ENCODE measurements at places on chromosomes 2 and 18. TPM values are rescaled to one million over a fixed set of nuclear protein-coding genes. Genes with fewer than 3 reads are reported as not detected.

DNA sequence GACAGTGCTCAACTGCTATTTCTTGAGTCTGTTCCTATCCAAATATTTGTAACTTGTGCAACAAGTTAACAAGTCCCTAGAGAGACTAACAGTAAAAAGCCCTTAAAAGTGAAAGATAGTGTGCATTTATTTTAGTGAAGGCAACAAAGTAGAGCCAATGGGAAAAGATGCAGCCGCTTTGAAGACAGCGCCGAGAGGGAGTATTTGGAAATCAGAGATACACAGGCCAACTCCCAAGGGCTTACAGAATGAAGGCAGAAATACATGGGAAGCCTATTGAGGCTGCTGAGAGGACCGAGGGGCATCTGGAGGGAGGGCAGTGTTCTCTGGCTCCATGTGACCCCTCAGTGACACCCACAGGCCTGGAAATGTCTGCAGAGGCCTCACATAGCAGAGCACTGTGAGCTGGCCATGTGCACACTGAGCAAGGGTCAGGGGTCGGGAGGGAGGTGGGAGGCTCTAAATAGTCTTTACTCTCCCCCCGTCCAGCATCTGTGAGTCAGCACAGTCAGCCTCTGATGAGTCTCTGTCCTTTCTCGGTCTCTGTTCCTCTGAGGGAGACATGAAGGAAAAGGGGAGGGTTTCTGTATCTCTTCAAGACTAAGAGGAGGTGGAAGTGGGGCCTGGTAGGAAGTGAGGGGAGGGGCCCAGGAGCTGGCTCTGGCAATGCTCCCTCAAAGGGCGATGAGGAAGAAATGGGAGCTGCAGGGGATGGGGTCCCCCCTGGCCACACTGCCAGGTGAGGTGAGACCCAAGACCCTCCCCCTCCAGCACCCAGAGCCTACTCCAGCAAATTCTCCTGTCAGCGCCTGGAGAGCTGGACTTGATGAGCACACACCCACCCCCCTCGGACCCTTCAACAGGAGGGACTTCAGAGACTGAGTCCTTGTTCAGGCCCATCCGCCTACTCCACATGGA lies 133.6 kb downstream of the SP3 start:
- H3K27me3 ChIP-seq, result peaks cover 29% of the 10 kb centered on the region
- H3K27ac ChIP-seq, result peak overlapping the region; percentile 69
- no peaks in the 10 kb centered on the region for H3K36me3 ChIP-seq
- peaks cover 26% of the 10 kb centered on the region for H3K4me1 ChIP-seq

- no peaks in the 10 kb centered on the region for H3K27me3 ChIP-seq
- peaks cover 44% of the 10 kb centered on the region for H3K36me3 ChIP-seq
- H3K4me3 ChIP-seq, result no peak overlapping the region
- DNase-seq, result no peak
- no peak overlapping the region for H3K27ac ChIP-seq
- peaks cover 26% of the 10 kb centered on the region for H3K4me1 ChIP-seq
Observed at GRCh38 chr2:3445891-3446290, 66.4 kb downstream of the TRAPPC12 start.

- no peak for DNase-seq
- H3K4me1 ChIP-seq, result peaks cover 12% of the 10 kb centered on the region
- peaks cover 7% of the 10 kb centered on the region for H3K36me3 ChIP-seq
- no peak overlapping the region for H3K4me3 ChIP-seq
- H3K27me3 ChIP-seq, result no peaks in the 10 kb centered on the region
- no peak overlapping the region for H3K27ac ChIP-seq
Observed at GRCh38 chr18:74961596-74961995, 247.3 kb downstream of the PTGR3 start.

GRCh38 chr2:68975844-68976243 lies 1.4 kb downstream of the GKN1 start:
- H3K4me1 ChIP-seq, result peaks cover 2% of the 10 kb centered on the region
- no peaks in the 10 kb centered on the region for H3K36me3 ChIP-seq
- no peak overlapping the region for H3K27ac ChIP-seq
- peaks cover 38% of the 10 kb centered on the region for H3K27me3 ChIP-seq
- DNase-seq, result no peak
- H3K4me3 ChIP-seq, result no peak overlapping the region

The TTL gene
- 47.1 TPM for total RNA-seq

All from left ventricle myocardium inferior (tissue), 1 donor.